T1000 (cell line): ENCODE measurements at places on chromosomes 4 and X.

GRCh38 chr4:154604696-154605200, 7.7 kb downstream of the FGG start:
- DNase-seq: no peak

- DNase-seq: no peak
Observed at GRCh38 chr4:188032583-188032982, 37.0 kb downstream of the ZFP42 start.

GRCh38 chr4:146763560-146763959, 124.9 kb downstream of the POU4F2 start:
- DNase-seq: no peak

DNA sequence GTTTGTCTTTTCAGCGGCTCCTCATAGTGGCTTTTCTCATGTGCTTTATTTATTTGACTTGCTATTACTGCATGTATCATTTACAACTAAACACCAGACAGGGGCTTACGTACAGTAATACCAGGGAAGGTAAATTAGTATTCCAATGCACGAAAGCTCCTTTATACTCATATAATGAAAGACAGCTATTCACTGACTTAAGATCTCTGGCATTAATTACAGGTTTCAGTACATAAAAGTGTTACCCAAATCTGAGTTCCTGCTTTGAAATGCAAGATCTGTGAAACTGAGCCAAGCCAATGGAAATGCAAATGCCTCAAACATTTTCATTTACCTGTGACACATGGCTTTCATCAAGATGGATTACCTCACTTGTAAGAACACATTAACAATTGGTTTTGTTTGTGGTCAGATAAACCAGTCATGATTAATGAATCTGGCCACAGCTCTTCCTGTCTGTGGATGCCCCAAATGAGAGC, 107.2 kb downstream of the ANAPC4 start:
- no peak for DNase-seq

GRCh38 chrX:17475449-17476217, 100.6 kb downstream of the NHS start:
- DNase-seq: no peak

DNA sequence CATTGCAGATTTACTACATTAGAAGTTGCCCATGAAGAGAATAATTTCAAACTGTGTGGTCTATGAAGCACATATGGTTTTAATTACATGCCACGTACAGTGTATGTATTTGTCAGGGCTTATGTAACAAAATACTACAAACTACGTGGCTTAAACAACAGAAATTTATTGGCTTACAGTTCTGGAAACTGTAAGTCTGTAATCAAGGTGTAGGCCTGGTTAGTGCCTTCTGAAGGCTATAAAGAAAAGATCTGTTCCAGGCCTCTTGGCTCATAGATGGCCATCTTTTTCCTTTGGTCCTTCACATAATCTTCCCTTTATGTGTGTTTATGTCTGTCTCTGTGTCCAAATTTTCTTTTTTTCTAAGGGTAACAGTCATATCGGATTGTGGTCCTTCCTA, 1160.2 kb downstream of the FAM133A start:
- no peak for DNase-seq

- no peak for DNase-seq
Observed at GRCh38 chrX:121000589-121000988, 15.0 kb upstream of the CT47A1 start.

GRCh38 chr4:136748773-136749172, 783.5 kb downstream of the PCDH18 start:
- DNase-seq: no peak

DNA sequence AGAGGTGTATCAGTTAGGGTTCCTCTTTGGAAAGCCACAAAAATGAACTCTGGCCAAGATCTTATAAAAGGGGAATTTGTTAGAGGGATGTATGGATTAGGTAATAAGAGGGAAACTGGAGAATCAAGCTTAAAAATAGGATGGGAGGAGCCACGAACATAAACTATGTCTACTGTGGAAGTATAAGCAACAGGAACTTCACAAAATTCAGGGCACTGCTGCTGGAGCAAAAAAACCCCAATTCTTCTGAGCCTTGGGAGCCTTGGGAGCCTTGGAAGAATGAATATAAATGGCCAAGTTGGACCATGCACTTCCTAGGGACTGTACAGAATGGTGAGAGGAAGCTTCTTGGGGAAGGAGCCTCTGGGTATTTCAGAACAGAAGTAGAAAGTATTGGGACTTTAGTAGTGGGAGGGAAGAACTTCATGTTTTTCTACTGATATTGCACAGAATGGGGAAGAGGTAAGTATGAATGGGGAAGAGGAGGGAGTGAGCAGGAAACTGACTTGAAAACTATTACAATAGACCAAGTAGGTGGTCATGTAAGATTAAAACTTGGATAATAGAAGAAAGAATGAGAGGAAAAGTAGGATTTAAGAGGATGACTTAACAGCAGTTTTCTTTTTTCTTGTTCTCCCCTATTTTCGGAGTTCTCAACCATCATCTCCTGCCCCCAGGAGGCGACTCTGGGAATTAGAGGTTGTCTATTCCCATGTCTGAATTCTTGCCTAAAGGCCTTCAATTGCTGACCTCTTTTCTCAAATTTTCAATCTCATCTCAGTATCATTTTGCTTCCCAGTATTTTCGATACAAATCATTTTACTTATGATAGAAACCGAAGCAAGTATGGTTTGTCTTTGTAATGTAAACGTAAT, 44.4 kb upstream of the TAPT1 start:
- DNase-seq: peak; percentile 18

GRCh38 chr4:4216648-4217047, 10.1 kb downstream of the OTOP1 start:
- DNase-seq: no peak

- DNase-seq: no peak
Observed at GRCh38 chr4:168787334-168787733, 222.7 kb downstream of the CBR4 start.

DNA sequence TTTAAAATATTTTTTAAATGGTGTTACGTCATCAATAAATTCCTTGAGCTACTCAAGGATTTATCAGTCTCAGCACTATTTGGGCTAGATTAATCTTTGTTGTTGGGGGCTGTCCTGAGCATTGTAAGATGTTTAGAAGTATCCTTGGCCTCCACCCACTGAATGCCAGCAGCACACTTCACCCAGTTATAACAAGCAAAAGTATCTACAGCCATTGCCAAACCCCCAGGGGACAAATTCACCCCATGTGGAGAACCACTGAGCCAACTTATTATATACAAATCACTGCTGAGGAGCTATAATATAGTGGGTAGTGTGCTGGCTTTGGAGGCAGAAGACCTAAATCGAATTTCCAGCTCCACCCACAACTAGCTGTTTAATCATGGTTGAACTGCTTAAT, 58.3 kb downstream of the ATP10D start:
- no peak for DNase-seq

DNA sequence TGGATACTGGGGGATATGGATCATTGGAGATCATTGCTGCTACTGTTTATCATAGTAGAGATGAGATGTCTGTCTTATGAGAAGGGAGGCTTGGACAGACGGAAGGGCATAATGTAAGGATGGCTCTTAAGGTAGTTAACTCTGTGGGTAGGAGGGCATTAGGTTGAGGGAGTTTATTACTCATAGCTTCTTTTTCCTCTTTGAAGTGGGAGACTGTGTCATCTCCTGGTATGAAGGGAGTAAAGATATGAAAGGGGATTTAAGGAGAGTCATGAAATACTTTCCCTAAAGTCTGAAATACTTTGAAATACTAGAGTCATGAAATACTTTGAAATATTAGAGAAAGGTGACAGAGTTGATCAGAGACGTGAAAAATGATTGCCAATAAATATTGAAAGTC, 255.5 kb upstream of the PITX2 start:
- DNase-seq: no peak

- DNase-seq: no peak
Observed at GRCh38 chr4:11847167-11847566, 418.5 kb upstream of the HS3ST1 start.

DNA sequence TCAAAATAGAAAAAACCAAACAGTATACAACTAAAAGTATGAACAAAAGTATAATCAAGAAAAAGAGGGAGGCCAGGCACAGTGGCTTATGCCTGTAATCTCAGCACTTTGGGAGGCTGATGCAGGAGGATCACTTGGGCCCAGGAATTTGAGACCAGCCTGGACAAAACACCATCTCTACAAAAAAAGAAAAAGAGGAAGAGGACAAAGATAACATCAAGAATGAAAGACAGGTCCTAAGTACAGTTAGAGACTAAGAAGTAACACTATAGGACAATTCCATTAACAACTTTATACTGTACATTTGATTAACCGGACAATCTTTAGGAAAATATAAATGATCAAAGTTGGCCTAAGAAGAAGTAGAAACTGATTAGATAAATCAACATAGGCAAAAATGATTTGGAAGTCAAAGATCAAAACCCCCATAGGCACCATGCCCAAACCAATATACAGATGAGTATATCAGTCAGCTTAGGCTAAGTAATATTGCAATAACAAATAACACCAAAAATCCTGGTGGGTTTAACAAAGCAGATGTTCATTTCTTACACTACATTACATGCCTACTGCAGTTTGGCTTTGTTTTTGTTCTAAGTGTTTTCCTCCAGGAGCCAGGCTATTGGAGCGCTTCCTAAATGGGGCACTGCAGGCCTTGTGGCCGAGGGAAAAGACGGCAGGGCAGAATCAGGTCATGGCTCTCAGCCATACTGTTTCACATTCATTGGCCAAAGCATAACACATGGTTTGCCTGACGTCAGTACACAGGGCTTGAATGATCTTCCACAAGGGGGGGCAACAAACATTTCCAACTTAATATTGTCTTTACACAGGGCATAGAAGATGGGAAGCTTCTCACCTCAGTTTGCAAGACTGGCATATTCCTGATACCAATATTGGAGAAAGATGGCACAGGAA, 42.2 kb upstream of the HGFAC start:
- DNase-seq: no peak

- no peak for DNase-seq
Observed at GRCh38 chr4:115292320-115293092, 179.1 kb upstream of the NDST4 start.

DNA sequence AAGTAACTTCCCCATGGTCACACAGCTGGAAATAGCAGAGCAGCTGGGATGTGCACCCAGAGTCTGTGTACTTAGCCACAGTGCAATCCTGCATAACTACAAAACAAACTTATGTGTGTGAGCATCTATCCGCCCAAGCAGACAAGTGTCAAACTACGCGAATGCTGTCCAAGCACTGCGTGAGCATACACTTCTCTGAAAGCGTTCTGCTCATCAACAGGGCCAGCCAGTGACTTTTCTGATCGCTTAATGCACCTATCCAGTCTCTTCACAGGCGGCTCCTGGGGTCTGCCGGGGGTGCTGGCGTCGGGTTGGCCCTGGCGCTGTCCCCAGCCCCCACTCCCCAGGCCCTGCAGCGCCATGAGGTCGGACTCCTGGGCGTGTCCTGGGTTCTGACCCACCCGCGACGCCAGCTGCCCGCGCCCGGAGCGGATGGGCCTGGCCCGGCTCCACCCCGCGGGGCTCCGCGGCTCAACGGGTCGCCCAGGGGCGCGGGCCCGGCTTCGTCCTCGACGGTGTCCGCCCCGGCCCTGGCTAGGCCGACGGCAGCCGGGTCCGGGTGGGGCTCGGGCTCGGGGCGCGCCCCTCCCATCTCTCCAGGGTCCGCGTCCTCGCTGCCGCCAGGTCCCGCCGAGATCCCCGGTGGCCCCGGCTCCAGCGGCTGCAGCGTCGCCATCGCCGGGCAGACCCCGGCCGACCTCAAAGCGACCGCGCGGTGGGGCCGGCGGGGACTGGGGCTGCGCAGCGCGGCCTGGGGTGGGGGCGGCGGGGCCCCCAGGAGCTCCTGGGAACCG, 1.3 kb upstream of the ZNF141 start:
- no peak for DNase-seq

GRCh38 chr4:131119661-131120060, 2023.7 kb downstream of the C4orf33 start:
- DNase-seq: no peak

GRCh38 chr4:177778623-177779022, 336.4 kb upstream of the AGA start:
- no peak for DNase-seq

GRCh38 chrX:47518144-47518543, 35.1 kb upstream of the ZNF41 start:
- no peak for DNase-seq

GRCh38 chr4:74385386-74385785, 20.4 kb downstream of the EREG start:
- DNase-seq: no peak

- peak; percentile 24 for DNase-seq
Observed at GRCh38 chrX:29662759-29663503, 552.4 kb upstream of the MAGEB2 start.

GRCh38 chr4:125070861-125071260, 243.9 kb upstream of the FAT4 start:
- no peak for DNase-seq

DNA sequence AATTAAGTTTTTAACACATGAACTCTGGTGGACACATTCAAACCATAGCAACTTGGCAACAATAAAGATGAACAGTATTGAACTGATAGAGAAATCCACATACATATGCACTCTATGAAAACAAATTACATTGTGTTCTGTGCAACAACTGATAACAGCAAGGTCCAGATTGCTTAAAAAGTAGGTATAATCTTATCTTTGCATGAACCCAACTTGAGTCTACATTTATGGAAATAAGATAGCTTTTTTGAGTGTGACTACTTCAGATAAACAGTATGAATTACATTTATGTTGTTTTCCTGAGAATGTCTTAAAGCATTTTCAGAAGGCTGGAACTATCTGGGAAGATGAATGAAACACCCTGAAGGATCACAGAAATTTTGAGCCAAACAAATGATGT, 212.6 kb upstream of the GK2 start:
- DNase-seq: no peak

GRCh38 chrX:45351478-45351877, 150.8 kb upstream of the DIPK2B start:
- DNase-seq: no peak

DNA sequence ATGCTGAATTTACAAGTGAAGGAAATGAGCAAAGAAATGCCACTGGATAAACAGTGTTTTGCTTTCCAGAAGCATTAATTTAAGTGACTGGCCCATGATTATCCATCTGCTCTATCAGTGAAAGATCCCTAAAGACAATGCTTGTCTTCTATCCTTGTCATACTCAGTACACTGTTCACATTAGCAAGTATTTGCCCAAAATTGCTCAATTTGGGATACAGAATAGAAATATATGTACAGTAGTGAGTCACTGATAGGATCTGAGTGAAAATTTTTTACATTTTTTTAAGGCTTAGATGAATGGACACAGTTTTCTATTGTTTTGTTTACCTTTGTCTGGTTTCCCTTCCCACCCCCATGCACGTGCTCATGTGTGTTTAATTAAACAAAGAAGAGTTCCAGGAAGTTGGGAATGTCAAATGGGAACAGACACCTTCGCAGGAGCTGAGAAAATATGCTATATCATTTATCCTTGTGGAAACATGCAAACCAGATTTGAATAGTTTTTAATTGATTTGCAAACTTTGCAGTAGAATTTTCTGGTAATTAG, 656.3 kb downstream of the RPA4 start:
- DNase-seq: no peak
